ENCODE measurements at places on chromosomes 1 and 21. TPM values are rescaled to one million over a fixed set of nuclear protein-coding genes. Genes with fewer than 3 reads are reported as not detected.

Gene AK5
- total RNA-seq = 54.7 TPM

Gene RSPH1
- not detected for total RNA-seq

Gene PCAT6
- 0.56 TPM for total RNA-seq

Gene RAP1GAP
- under 0.01 TPM for total RNA-seq

Gene DEPDC1
- 14.7 TPM for total RNA-seq

Gene G0S2
- 0.36 TPM for total RNA-seq

Gene SERPINC1
- not detected for total RNA-seq

Gene FBLIM1
- 43.6 TPM for total RNA-seq
